ENCODE measurements at places on chromosomes 2 and 18.

GRCh38 chr2:26580751-26581150 is 60.4 kb downstream of the CIB4 start:
- no peak for DNase-seq

DNA sequence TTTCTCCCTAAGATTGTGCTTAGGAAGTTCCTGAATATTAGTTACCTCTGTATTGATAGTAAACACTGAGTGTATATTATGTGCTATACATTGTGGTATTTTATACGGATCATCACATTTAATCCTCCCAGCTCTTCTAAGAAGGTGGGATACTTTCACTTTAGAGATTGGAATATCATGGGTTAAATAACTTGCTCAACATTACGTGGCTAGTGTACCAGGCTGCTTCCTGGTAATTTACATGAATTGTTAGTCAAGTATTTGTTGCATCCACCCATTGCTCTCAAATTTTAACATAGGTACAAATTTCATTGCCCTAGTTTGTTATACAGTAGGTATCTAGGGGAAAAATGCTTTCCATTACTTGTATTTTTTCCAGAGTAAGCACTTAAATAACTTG is 21.4 kb downstream of the FAM98A start:
- peak; percentile 51 for DNase-seq

GRCh38 chr2:160372010-160372356 is 121.6 kb downstream of the RBMS1 start:
- DNase-seq: no peak

DNA sequence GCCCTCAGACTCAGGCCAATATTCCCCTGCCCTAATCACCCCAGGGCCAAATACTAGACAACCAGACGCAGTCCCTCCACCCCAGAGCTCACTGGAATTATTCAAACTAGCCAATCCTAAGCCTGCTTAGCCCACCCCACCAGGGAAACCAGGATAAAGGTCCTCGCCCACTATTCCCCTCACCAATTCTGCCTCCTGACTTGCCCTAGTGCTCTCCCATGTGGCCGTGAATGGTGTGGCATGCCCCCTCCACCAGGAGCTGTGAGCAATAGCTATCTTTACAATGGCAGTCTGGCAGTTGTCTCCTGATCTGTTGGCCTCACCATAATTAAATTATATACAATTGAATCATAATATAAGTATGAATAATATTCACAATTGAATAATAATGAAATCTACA is 42.3 kb downstream of the FAM124B start:
- DNase-seq: no peak

GRCh38 chr2:69097148-69097610 is 84.2 kb downstream of the ANTXR1 start:
- peak; percentile 35 for DNase-seq

All from pons (tissue), 1 donor.